ENCODE measurements at places on chromosomes 6 and 20.
A peak's percentile ranks its signal among the peaks of the same experiment; 100 is the strongest.

GRCh38 chr6:6881438-6882225, 226.1 kb upstream of the RREB1 start:
- no peak for DNase-seq

- no peak for DNase-seq
Observed at GRCh38 chr20:56429502-56429901, 17.4 kb downstream of the CASS4 start.

- DNase-seq, result no peak
Observed at GRCh38 chr6:92086750-92087149, 1332.6 kb downstream of the EPHA7 start.

GRCh38 chr20:56400001-56400640, 7.7 kb downstream of the CSTF1 start:
- peak; percentile 68 for DNase-seq

GRCh38 chr6:67594366-67594765, 1040.7 kb upstream of the ADGRB3 start:
- DNase-seq, result no peak

GRCh38 chr20:13202565-13202964, 18.5 kb upstream of the ISM1 start:
- DNase-seq, result no peak

DNA sequence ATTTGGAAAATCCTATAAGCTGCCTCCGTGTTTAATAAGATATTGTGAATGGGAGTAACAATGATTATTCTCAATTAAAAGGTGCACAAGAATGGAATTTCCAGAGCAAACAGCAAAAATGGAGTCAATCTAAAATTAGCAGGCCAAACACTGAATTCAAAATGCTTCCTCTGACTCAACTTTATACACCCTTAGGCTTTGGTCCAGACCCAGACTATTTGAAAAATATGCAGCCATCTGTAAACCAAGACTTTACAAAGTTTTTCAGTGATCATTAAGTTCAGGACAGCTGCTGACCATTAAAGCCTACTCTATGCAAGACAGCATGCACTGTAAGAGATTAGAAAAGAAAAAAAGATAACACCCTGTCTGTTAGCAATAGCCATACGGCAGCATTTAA, 39.4 kb upstream of the CCN6 start:
- DNase-seq, result no peak

DNA sequence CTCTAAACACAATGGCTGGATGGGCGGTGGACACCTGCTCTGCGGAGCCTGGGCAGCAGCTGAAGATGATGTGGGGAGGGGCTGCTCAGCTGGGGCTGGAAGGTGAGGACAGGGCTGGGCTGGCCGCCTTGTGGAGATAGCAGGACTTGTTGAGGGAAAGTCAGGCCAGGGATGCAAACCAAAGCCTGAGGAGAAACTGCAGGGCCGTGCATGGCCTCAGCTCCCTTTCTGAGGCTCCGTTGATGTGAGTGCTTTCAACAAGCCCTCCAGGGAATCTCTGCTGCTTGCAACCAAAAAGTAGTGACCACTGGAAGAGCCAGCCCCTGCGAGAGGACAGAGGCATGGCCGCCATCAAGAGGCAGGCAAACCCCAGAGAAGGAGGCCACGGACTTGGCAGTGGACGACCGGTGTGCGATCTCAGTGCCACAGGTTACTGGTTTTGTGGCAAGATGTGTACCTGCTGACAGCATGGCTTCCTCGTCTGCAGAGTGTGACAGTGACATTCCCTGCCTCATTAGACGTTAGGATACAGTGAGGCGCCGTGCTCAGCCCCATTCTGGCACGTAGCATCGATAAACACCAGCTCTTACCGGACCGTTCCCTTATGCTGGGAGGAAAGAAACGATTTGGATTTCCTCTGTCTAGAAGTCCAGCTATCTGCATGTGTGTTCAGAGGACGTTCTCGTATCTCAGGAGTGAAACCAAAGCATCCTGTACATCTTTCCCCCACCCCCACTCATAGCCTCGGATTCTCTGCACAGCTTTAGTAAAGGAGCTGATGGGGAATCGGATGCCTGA, 37.9 kb downstream of the ERMARD start:
- no peak for DNase-seq

DNA sequence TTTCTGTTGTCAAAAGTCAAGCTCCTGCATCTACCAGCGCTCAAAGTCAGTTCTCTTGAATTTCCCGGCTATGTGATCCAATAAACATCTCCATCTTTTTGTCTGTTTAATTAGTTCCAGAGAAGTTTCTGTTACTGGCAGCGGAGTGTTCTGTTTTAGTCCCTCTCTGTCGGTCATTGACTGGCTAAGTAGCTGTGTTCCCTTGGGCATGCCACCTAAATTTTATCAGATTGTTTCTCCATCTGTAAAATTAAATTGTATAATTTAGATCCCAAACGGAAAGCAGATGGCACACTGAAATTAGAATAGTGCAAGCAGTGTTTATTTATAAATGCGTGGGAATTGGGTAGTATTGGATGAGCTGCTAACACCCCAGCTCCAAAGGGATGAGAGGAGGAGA, 29.7 kb upstream of the PRL start:
- DNase-seq, result no peak

Measured in glomerular endothelial cell (primary cell).